Breast epithelium (tissue), 4 donors: ENCODE measurements at places on chromosomes 16 and 17.
A peak's percentile ranks its signal among the peaks of the same experiment; 100 is the strongest.

- peak; percentile 69 for DNase-seq
Observed at GRCh38 chr16:53372992-53373871, 61.0 kb upstream of the RBL2 start.

DNA sequence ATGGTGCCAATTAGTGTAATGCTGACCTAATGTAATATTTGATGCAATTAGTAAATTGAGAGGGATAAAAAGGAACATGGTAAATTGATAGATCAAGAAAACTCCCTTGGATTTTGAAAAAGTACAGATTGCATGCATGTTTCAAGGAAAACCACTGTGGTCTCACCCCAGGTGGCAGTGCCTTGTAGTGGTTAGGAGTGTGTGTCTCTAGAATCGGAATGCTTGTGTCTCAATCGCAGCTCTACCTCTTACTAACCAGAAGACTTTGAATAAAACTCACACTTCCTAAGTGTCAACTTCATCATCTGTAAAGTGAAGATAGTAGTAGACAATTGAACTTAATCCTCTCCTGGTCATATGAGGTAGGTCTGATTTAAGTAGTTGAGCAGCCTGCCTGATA lies 128.9 kb upstream of the GOT2 start:
- no peak for DNase-seq

- DNase-seq = no peak
Observed at GRCh38 chr17:4087911-4088693, 54.7 kb downstream of the ZZEF1 start.

DNA sequence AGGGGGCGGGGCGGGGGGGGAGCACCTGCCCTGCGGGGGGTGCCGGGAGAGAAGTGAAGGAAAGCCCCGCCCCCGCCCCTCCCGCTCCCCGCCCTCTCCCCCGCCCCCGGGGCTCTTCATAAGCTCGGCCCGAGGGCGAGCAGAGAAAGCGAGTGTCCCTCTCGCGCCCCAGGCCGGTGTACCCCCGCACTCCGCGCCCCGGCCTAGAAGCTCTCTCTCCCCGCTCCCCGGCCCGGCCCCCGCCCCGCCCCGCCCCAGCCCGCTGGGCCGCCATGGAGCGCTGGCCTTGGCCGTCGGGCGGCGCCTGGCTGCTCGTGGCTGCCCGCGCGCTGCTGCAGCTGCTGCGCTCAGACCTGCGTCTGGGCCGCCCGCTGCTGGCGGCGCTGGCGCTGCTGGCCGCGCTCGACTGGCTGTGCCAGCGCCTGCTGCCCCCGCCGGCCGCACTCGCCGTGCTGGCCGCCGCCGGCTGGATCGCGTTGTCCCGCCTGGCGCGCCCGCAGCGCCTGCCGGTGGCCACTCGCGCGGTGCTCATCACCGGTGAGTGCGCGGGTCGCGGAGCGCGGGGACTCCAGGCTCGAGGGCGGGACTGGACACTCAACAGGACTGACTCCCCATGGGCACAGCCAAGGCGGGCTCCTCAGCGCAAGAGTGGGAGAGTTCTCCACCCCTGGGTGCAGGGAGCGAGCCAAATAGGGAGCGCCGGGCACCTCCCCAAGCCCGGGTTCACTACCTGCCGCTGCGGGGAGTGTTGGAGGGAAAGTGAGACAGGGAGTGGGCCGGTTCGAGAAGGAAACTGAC lies at the start of gene HSD11B2:
HSD11B2 (plus strand) TSS at position 145 of the 798 bp plus-strand sequence; CDS start at position 273, 128 bp downstream.
- no peak for DNase-seq

DNA sequence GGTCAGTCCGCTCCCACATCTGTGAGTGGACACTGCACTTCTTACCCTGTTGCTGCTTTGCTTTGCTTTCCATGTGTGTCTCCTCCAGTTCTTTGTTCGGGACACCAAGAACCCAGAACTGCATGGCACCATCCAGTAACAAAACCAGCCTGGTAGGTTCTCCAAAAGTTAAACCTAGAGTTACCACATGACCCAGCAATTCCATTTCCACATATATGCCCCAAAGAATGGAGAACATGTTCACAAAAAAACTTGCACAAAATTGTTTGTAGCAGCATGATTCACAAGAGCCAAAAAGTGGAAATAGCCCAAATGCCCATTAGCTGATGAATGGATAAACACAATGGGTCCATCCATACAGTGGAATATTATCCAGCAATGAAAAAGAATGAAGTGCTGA lies 10.3 kb upstream of the CCL22 start:
- DNase-seq = no peak
